ENCODE measurements at places on chromosomes 4 and X.

- DNase-seq, result no peak
Measured at GRCh38 chr4:53599632-53600031, 8.3 kb upstream of the LNX1 start.

DNA sequence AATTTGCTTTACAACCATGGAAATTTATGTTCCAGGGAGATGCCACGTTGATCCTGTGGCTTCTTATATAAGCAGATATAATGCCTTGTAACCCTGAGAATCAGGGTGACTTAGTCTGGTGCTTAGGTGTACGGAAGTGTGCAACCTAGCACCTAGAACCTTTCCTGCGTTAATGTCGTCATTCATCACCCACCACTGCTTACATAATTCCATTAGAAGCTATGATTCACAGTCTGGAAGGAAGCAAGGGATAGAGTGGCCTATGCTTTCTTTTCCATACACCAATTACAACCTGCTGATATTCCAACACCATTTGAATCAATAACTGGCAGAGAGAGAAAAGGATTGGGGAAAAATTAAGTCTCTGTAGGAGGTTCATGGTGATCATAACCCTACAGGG is 17.3 kb upstream of the CXCL8 start:
- DNase-seq, result no peak

DNA sequence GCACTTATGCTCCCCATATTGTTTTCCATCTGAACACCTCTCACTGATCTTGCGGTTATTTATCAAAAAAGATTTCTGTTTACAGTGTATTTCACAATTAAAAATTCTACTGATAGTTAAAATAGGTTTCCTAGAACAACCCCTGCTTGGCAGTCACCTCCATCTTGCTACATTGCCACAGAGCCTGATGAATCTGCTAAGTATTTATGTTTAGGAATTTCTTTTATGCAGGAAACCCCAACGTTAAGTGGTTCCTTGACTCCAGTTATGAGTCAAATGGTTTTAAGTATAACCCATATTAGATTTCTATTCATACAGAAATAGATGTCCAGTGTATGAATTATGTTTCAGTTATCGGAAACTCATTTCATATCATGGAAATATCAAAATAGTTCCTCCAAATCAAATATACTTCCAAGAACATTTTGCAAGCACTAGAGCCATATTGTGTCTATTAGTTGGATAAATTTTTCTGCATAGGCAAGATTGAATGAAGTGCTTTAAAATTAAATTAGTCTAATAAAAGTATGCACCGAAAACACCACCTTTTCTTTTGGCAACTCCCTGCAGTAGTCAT is 20.6 kb downstream of the GALNT7 start:
- DNase-seq, result no peak

DNA sequence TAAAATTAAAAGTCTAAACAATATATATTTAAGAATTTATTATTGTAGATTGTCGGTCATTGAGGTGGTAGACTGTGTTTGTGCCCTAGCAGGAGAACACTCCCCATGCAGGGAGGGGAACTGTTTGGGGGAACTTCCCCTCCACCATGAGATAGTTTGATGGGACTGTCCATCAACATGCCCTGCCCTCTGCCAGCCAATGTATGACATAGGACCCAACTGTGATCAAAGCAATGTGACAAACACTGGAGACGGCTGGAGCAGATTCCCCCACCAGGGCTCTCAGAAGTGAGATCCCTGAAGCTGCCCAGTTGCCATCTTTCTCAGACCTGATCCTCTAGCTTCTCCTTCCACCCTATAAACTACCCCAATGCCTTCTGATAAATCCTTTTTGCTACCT is 44.9 kb downstream of the SH3KBP1 start:
- DNase-seq, result no peak

DNA sequence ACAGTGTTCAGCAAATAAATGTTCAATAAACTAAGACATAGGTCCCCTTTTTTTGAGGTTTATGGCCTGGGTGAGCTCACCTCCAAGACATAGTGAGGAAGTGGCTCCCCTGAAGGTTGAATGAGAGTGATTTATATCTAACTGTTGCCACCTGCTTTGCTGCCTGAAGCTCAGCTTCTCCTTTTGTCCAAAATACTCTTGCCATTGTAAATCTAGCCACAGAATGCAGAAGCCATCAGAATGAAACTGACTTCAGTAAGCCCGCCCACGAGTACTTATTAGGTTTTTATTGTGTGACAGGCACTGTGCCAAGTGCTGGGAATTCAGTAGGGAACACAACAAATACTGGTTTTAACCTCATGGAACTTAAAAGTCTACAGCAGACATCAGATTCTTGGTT is 18.0 kb downstream of the SPINK2 start:
- DNase-seq, result no peak
